ENCODE measurements at places on chromosomes 4 and X. TPM values are rescaled to one million over a fixed set of nuclear protein-coding genes. Genes with fewer than 3 reads are reported as not detected.
A peak's percentile ranks its signal among the peaks of the same experiment; 100 is the strongest.

The ANKRD50 gene
- total RNA-seq = 12.3 TPM

The UGT2A2 gene
- not detected for total RNA-seq

The S100P gene
- total RNA-seq = 0.41 TPM

The FABP2 gene
- total RNA-seq = 2.2 TPM

The PPP2R2C gene
- 6.0 TPM for total RNA-seq

The PFKFB1 gene
- 0.23 TPM for total RNA-seq

The MBNL3 gene
- total RNA-seq = 4.0 TPM

The RASL11B gene
- total RNA-seq = 5.6 TPM

The ATP8A1 gene
- 17.7 TPM for total RNA-seq

The BGN gene
- total RNA-seq = 74.5 TPM

- H3K27me3 ChIP-seq = no peaks in the 10 kb centered on the region
- DNase-seq = no peak
- H3K4me1 ChIP-seq = no peaks in the 10 kb centered on the region
- no peak overlapping the region for H3K27ac ChIP-seq
These were observed 77.0 kb downstream of the GLRA3 start for GRCh38 chr4:174752026-174752425.

GRCh38 chr4:136392576-136392975 is 1139.7 kb downstream of the PCDH18 start:
- no peak for DNase-seq
- no peaks in the 10 kb centered on the region for H3K27me3 ChIP-seq
- H3K4me3 ChIP-seq = no peak overlapping the region
- no peak overlapping the region for H3K27ac ChIP-seq
- H3K4me1 ChIP-seq = no peaks in the 10 kb centered on the region
- no peaks in the 10 kb centered on the region for H3K36me3 ChIP-seq

DNA sequence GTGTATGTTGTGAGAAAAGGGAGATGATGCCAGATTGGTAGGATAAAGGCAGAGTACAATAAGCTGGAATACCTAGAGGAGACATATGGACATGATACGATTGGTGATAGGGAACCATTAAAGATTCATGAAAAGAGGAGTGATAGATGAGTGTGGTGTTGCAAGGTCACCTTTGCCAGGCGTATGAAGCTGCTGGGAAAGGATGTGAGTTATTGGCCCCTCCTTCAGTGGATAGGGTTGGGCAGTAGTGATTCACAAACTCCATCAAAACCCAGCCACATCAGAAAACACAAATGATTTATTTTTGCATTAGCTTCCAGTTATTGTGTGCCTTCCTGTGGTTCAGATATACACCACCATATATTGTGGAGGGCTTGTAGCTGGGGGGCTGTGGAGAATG is 34.3 kb downstream of the TMEM164 start:
- H3K4me1 ChIP-seq = peaks cover 3% of the 10 kb centered on the region
- no peaks in the 10 kb centered on the region for H3K36me3 ChIP-seq
- no peaks in the 10 kb centered on the region for H3K27me3 ChIP-seq
- DNase-seq = no peak

DNA sequence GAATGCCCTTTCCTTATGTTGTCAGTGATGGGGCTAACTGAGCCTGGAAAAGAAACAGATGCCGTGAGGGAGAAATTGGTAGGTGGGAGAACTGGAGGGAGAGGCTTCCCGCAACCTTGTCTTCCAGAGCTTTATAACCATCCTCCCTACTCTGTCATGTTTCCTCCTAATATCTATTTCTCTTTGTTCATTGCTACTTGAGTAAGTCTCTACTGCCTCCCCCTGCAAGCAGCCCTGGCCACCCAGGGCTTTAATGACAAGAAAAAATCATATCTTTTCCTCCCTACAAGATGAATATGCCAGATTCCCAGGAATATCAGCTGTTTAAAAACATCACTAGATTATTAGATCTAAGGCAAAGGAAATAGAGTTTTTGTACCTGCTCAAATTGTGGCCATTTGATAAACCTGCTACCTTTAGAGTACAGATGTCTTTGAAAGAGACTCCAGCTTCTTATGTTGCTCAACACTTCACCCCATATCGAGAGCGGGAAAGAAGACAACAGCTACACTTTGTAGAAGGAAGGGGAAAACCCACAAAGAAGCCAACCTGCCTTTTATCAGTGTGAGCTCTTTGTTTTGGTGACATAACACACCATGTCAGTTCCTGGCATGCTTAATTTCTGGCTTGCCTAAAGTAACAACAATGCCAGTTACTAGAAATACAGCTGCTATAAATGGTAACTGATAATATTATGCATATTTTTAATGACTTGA is 186.6 kb upstream of the LEF1 start:
- H3K4me3 ChIP-seq = no peak overlapping the region
- no peaks in the 10 kb centered on the region for H3K27me3 ChIP-seq
- no peaks in the 10 kb centered on the region for H3K36me3 ChIP-seq
- no peak for DNase-seq
- peaks cover 19% of the 10 kb centered on the region for H3K4me1 ChIP-seq

DNA sequence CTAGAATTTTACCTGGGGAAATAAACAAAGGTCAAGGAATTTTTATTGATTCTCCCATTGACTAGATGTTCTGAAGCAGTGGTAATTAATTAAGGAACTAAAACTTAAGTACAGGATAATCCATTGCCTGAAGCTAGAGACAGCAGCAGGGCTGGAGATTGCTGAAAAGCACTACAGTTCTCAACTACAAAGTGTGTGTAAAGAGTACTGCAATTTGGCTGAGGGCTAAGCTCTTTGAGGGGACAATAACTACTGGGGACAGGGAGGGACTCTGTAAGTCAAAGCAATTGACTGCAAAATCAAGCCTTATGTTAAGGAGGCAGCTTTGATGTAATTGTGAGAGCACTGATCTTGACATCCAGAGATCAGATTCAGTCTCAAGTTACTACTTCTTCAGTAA is 260.4 kb downstream of the GALNTL6 start:
- DNase-seq = no peak
- no peaks in the 10 kb centered on the region for H3K27me3 ChIP-seq
- H3K4me3 ChIP-seq = no peak overlapping the region
- H3K36me3 ChIP-seq = no peaks in the 10 kb centered on the region
- no peaks in the 10 kb centered on the region for H3K4me1 ChIP-seq

DNA sequence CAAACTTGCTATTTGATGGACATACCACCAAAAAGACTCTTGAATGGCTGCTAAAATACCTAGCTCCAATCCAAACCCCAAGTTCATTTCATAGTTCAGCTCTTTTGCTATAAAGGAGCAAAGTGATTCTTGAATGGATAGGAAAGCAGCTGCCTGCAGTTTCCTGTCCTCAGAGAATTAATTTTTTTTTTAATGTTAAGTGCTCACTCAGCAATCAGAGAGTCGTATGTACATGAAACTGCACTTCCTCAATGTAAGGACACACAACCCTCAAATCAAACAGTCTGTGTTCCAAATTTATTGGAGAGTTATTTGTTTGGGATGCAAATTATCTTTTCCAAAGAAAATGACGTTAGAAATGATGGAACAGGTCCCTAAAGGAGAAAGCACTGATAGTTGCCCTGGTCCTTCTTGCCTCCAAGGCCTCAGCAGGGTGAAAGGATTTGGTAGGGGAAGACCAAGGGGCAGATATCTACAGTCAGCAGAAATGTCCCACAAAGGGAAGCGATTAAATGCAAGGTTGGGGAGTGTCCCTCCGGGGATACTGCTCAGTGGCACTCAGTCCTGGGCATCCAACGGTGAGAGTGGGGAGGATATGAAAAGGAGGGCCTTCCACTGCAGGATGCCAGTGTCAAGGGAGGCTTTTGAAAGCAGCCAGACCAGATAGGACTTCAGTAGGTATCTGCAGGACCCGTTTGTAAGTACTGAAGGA is 67.2 kb upstream of the RASGEF1B start:
- no peak overlapping the region for H3K27ac ChIP-seq
- H3K4me3 ChIP-seq = no peak overlapping the region
- H3K36me3 ChIP-seq = no peaks in the 10 kb centered on the region
- DNase-seq = no peak

DNA sequence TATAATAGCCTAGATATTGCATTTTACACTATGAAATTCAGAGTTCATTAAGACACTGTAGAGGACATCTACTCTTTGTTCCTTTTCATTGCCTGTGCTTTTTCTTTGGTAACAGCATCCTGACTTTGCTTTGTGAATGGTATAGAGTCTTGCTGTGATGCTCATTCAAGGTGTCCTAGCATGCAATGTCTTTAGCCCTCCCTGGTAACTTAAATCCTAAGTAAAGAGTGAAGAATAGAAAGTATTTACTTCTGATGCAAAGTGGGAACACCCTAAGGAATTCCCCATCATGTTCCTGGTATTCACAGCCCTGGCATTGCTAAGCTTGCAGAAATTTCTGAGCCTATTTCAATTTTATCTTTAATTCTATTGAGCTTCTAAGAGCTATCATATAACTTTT is 400.1 kb downstream of the FAT4 start:
- no peaks in the 10 kb centered on the region for H3K36me3 ChIP-seq
- H3K27ac ChIP-seq = no peak overlapping the region
- H3K4me3 ChIP-seq = no peak overlapping the region
- H3K4me1 ChIP-seq = no peaks in the 10 kb centered on the region
- DNase-seq = no peak

- H3K4me1 ChIP-seq = no peaks in the 10 kb centered on the region
- H3K27ac ChIP-seq = no peak overlapping the region
- H3K36me3 ChIP-seq = no peaks in the 10 kb centered on the region
- H3K27me3 ChIP-seq = no peaks in the 10 kb centered on the region
- H3K4me3 ChIP-seq = no peak overlapping the region
These were observed 14.6 kb upstream of the DCTD start for GRCh38 chr4:182931691-182932345.

- no peak for DNase-seq
- H3K27me3 ChIP-seq = no peaks in the 10 kb centered on the region
- H3K36me3 ChIP-seq = no peaks in the 10 kb centered on the region
- no peak overlapping the region for H3K27ac ChIP-seq
These were observed 2.7 kb upstream of the TIMP1 start for GRCh38 chrX:47579537-47579936.

- H3K27ac ChIP-seq = no peak overlapping the region
- no peaks in the 10 kb centered on the region for H3K4me1 ChIP-seq
- H3K36me3 ChIP-seq = no peaks in the 10 kb centered on the region
- DNase-seq = no peak
- H3K4me3 ChIP-seq = no peak overlapping the region
- no peaks in the 10 kb centered on the region for H3K27me3 ChIP-seq
These were observed 101.4 kb upstream of the RAB40AL start for GRCh38 chrX:102835504-102836146.

DNA sequence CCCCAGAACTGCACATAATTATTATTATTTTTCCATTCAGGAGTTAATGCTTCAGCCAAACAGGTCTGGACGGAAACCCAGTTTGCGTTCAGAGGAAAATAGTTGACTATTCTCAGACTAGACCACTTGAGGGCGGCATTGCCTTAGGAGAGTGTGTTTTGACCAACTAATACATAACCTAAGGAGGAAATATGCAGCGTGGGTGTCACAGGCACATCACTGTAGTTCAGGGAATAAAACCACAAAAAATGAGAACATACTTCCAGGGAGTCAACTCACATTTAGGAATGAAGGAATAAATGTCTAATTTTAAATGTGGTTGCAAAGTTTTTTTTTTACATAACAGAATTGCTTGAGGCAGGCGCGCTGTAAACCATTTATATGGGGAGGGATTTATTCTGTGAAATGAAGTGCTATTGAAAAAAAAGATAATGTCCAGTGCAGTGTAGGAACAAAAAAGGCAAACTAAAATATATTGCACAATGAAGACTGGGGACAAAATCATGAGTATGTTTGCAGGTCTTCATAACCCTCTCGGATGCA is 93.3 kb downstream of the SYNPO2 start:
- no peaks in the 10 kb centered on the region for H3K27me3 ChIP-seq
- H3K36me3 ChIP-seq = no peaks in the 10 kb centered on the region
- no peak overlapping the region for H3K27ac ChIP-seq
- DNase-seq = peak; percentile 79

DNA sequence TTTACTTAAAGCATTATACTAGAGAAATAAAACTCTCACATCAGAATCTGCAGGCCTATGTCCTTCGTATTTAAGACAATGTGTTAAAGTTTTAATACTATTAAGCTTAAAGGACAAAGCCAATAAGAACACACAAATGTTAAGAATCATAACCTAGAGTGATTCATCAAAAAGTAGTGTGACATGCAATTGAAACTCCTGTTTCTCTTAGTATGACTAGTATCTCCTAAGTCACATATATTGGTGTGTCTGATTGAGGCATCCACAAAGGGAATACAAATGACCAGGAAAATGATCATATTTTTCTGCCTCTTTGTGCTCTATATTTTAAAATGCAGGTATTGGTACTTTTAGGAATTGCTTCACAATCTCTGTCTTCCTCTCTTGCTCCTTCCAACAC is 23.8 kb downstream of the GPRASP3 start:
- H3K27ac ChIP-seq = no peak overlapping the region
- H3K4me1 ChIP-seq = no peaks in the 10 kb centered on the region
- no peaks in the 10 kb centered on the region for H3K36me3 ChIP-seq
- no peak for DNase-seq
- no peak overlapping the region for H3K4me3 ChIP-seq

- peak; percentile 5 for DNase-seq
- H3K4me3 ChIP-seq = no peak overlapping the region
- no peak overlapping the region for H3K27ac ChIP-seq
- no peaks in the 10 kb centered on the region for H3K36me3 ChIP-seq
- no peaks in the 10 kb centered on the region for H3K27me3 ChIP-seq
- H3K4me1 ChIP-seq = peaks cover 5% of the 10 kb centered on the region
These were observed 11.9 kb downstream of the AR start for GRCh38 chrX:67555578-67556203.

- H3K27ac ChIP-seq = no peak overlapping the region
- no peaks in the 10 kb centered on the region for H3K4me1 ChIP-seq
- DNase-seq = no peak
- peaks cover 15% of the 10 kb centered on the region for H3K27me3 ChIP-seq
- no peak overlapping the region for H3K4me3 ChIP-seq
These were observed 132.7 kb downstream of the TMEM164 start for GRCh38 chrX:110135618-110136017.

GRCh38 chrX:153828723-153829548 is 1.4 kb downstream of the PDZD4 start:
- H3K4me3 ChIP-seq = peak overlapping the region; percentile 52
- H3K27ac ChIP-seq = peak overlapping the region; percentile 51
- peaks cover 8% of the 10 kb centered on the region for H3K4me1 ChIP-seq
- no peaks in the 10 kb centered on the region for H3K27me3 ChIP-seq
- DNase-seq = no peak

- H3K27ac ChIP-seq = no peak overlapping the region
- H3K27me3 ChIP-seq = peaks cover 11% of the 10 kb centered on the region
- no peaks in the 10 kb centered on the region for H3K36me3 ChIP-seq
- no peak for DNase-seq
These were observed 27.4 kb downstream of the RNF212 start for GRCh38 chr4:1086011-1086410.

- H3K27ac ChIP-seq = no peak overlapping the region
- H3K4me3 ChIP-seq = no peak overlapping the region
- H3K4me1 ChIP-seq = peaks cover 43% of the 10 kb centered on the region
These were observed 10.2 kb downstream of the SH3TC1 start for GRCh38 chr4:8209181-8209874.
